ENCODE measurements at places on chromosomes 7 and 10. TPM values are rescaled to one million over a fixed set of nuclear protein-coding genes. Genes with fewer than 3 reads are reported as not detected.

Gene FOXP2
- not detected for total RNA-seq

Gene TBXAS1
- total RNA-seq: 1.6 TPM

Gene GIMAP1
- total RNA-seq: not detected

Gene CHST3
- 46.0 TPM for total RNA-seq

Gene SFTPA1
- total RNA-seq: not detected

Gene GJC3
- not detected for total RNA-seq

Gene GIMAP8
- total RNA-seq: 0.07 TPM

Gene LRWD1
- total RNA-seq: 25.3 TPM

Gene SMARCD3
- total RNA-seq: 27.8 TPM

Gene PRRT4
- 0.43 TPM for total RNA-seq

Gene ZNF394
- total RNA-seq: 29.6 TPM

Gene CPA2
- total RNA-seq: 27.6 TPM

Gene PLAC9
- total RNA-seq: not detected

DNA sequence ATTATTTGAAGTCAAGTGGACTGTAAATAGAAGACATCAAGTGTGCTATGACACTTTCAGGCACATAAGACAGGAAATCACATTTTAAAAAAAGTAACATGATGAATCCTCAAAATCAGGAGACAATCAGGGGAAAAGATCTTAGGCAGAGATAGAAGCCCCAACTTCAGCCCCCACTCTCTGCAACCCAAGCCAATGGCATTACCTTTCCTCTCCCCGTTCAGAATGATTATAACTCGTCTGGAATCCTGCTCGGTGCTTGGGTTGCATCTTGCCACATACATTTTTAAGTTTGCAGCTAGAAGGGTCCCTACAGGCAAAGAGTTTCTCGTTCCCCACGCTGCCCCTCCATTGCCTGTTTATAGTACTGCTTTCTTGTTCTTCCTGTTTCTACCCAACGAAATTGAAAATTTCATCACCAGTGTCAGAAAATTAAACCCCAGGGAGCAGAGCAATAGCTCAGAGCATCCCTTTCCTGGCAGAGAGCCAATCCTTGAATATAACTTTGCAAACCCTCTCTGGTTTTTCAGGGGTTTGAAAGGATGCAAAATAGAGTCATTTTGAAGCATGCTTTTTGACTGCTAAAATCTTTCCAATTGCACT, 260.5 kb upstream of the AOAH start:
- no peak overlapping the region for H3K27ac ChIP-seq
- H3K4me3 ChIP-seq: no peak overlapping the region
- no peaks in the 10 kb centered on the region for H3K27me3 ChIP-seq
- DNase-seq: no peak
- H3K4me1 ChIP-seq: peaks cover 9% of the 10 kb centered on the region

DNA sequence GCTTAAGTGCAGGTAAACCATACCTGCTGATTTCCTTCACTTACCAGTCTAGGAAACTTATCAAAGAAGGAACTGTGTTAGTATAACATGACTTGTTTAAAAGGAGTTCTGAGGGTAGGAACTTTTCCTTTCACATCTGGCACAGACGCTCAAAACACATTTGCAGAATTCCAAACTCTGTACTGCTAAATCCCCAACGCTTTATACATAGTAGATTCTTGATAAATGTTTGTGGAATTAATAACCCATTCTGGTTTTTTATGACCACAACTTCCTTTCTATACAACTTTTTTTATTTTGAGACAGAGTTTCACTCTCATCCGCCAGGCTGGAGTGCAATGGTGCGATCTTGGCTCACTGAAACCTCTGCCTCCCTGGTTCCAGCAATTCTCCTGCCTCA, 7.7 kb upstream of the TRUB1 start:
- H3K27ac ChIP-seq: no peak overlapping the region
- no peak for DNase-seq
- no peaks in the 10 kb centered on the region for H3K27me3 ChIP-seq
- H3K4me1 ChIP-seq: no peaks in the 10 kb centered on the region

GRCh38 chr7:73668103-73668885, 663 bp downstream of the VPS37D start:
- no peaks in the 10 kb centered on the region for H3K36me3 ChIP-seq
- DNase-seq: no peak
- H3K4me3 ChIP-seq: peak overlapping the region; percentile 53
- no peak overlapping the region for H3K27ac ChIP-seq
- peaks cover 14% of the 10 kb centered on the region for H3K4me1 ChIP-seq
- H3K27me3 ChIP-seq: no peaks in the 10 kb centered on the region

DNA sequence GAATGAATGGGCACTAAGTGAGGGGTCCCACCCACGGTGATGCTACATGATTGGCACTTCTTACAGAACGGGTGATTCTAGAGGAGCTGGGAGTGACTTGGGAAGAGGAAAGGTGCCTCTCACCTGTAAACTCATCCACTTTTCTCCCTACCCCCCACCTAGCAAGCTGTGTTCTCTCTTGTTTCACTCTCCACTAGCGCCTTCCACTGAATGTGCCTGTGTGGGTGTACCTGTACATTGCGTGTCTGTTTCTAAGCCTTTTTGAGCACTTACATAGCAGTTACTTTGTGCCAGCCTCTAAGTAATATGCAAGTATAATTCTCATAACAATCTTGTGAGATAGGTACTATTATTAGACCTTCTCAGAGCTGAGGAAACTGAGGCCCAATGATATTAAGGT, 133.7 kb upstream of the AGK start:
- H3K27me3 ChIP-seq: no peaks in the 10 kb centered on the region
- H3K27ac ChIP-seq: no peak overlapping the region
- no peak for DNase-seq
- H3K36me3 ChIP-seq: no peaks in the 10 kb centered on the region
- no peak overlapping the region for H3K4me3 ChIP-seq
- H3K4me1 ChIP-seq: no peaks in the 10 kb centered on the region

DNA sequence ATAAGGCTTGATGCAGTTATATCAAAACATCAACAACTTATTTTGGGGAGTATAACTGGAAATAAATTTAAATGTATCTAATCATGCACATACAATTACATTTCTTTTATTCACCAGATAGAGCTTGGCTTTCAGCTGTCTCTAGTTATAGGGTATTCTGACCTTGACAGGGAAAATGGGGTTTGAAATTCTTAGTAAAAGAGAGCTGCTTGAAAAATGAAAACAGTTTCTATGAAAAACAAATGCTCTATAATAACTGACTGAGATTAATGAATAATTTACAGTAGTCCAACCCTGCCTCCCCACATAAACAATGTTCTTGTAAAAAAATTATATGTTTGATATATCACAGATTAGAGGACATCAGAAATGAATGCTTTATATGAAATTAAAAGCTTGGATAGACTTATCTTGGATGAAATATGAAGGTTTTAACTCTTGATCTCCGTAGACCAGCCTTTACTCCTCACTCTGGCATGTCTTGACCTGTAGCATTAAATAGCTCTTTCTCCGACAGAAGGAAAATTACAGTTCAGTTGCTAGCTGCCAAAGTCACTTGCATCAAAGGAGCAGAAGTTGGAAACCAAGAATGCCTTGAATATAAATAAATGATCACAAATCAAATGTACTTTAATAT, 32.1 kb downstream of the VWC2 start:
- no peak overlapping the region for H3K4me3 ChIP-seq
- H3K4me1 ChIP-seq: no peaks in the 10 kb centered on the region
- no peak for DNase-seq

- DNase-seq: no peak
- H3K27ac ChIP-seq: no peak overlapping the region
- H3K36me3 ChIP-seq: no peaks in the 10 kb centered on the region
- H3K4me1 ChIP-seq: no peaks in the 10 kb centered on the region
Measured at GRCh38 chr10:3264161-3264761, 91.7 kb upstream of the PITRM1 start.

DNA sequence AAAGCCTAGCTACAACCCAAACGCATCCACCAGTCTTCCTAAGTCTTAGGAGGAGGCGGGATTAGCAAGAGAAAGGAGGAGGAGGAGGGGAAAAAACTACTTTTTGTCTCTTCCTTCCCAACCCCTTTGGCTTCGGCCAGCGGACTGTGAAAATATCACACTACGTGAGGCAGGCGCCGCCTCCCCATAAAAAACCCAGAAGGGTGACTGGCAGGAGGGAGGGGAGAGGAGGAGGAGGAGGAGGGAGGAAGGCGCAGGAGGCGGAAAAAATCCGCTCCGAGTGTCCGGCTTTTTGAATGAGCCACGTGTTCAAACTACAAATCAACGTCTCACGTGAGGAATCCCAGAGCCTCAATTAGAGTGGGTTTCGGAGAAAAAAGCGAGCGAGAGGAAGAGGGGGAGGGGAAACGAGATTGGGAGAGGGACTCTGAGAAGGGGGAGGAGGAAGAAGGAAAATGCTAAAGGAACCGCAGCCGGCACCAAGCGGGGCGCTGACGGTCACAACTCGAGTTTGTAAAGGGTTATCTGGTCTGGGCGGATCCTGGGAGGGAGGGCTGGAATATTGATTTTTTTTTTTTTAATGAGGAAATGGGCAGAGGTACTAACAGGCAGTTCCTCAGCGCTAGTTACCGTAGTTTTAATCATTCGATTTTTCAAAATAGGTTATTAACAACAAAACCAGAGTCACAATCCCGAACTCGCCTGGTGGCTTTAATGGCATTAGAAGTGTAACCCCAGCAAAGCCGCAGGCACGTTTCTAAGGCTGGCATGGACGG, at the start of gene IGF2BP3:
TSS of gene IGF2BP3 (minus strand) at position 162 of the 776 bp plus-strand sequence. CDS start 381 bp downstream, outside the sequence.
- DNase-seq: peak; percentile 97
- peak within 1 kb of the TSS; percentile 84 for H3K4me3 ChIP-seq
- H3K27me3 ChIP-seq: no peaks in the 10 kb centered on the region
- H3K27ac ChIP-seq: peak within 1 kb of the TSS; percentile 93
- H3K36me3 ChIP-seq: no peaks in the 10 kb centered on the region

GRCh38 chr7:78083476-78084120, 285.0 kb downstream of the PHTF2 start:
- H3K4me1 ChIP-seq: peaks cover 14% of the 10 kb centered on the region
- no peaks in the 10 kb centered on the region for H3K36me3 ChIP-seq
- no peaks in the 10 kb centered on the region for H3K27me3 ChIP-seq
- H3K4me3 ChIP-seq: no peak overlapping the region
- no peak overlapping the region for H3K27ac ChIP-seq

- peak overlapping the region; percentile 90 for H3K4me3 ChIP-seq
- H3K27me3 ChIP-seq: no peaks in the 10 kb centered on the region
- DNase-seq: no peak
- H3K4me1 ChIP-seq: peaks cover 5% of the 10 kb centered on the region
Measured at GRCh38 chr10:124916098-124916584, 25.8 kb upstream of the ZRANB1 start.

GRCh38 chr7:17697128-17697881, 243.0 kb downstream of the SNX13 start:
- H3K36me3 ChIP-seq: no peaks in the 10 kb centered on the region
- DNase-seq: no peak
- H3K27me3 ChIP-seq: no peaks in the 10 kb centered on the region

- peak; percentile 76 for DNase-seq
- H3K4me3 ChIP-seq: no peak overlapping the region
- H3K4me1 ChIP-seq: peaks cover 20% of the 10 kb centered on the region
- no peaks in the 10 kb centered on the region for H3K27me3 ChIP-seq
- H3K27ac ChIP-seq: peak overlapping the region; percentile 95
Measured at GRCh38 chr7:2757904-2758672, 70.1 kb downstream of the AMZ1 start.

DNA sequence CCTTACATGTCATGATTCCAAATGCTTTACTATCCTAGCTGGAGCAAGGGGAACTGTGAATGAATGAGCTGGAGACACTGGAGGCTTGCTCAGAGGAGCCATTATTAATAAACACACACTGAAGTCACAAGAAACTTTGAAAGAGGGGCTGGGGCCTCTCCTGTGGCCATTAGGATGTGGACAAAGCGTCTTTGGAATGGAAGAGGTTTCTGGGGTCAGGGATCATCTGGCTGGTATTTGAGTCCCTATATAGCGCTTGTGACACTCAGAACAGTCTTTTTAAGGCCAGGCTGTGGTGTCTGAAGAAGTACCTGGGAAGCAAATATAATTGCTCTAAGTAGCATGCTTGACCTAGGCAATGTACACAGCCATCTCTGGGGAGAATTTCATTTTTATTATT, 193.0 kb downstream of the JCAD start:
- H3K27me3 ChIP-seq: no peaks in the 10 kb centered on the region
- H3K36me3 ChIP-seq: no peaks in the 10 kb centered on the region
- DNase-seq: peak; percentile 91
- H3K27ac ChIP-seq: peak overlapping the region; percentile 95

- no peak for DNase-seq
- no peak overlapping the region for H3K4me3 ChIP-seq
- H3K27ac ChIP-seq: peak overlapping the region; percentile 82
- no peaks in the 10 kb centered on the region for H3K27me3 ChIP-seq
- no peaks in the 10 kb centered on the region for H3K36me3 ChIP-seq
- peaks cover 7% of the 10 kb centered on the region for H3K4me1 ChIP-seq
Measured at GRCh38 chr7:2863461-2864066, 19.5 kb upstream of the GNA12 start.

DNA sequence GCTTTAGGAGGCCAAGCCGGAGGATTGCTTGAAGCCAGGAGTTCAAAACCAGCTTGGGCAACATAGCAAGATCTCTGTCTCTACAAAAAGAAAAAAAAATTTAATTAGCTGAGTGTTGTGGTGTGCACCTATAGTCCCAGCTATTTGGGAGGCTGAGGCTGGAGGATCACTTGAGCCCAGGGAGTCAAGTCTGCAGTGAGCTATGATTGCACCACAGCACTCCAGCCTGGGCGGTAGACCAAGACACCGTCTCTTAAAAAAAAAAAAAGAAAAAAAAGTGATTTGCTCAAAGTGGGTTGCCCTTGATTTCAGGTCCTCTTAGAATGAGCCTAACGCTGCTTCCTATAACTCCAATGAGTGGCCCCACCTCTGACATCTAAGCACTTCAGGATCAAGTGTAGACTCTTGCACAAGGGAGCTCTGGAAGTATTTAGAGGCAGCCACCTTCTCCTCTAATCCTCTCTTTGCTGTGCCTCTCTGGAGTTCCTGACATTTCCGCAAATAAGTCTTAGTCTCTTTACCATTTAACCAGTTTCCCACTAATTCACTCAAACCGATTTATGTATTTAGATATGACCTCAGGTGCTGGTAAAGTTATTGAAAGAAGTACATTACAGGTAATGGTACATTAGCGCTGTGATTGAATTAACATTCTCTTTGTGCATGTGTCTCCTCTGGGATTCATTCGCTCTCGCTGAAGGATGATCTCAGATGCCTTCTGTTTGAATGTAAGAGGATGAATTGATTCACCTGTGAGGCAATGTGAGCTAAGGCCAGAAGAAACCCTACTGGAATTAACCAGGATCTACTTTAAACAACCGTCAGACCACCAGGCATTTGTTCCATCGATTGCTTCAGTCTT, 60.8 kb upstream of the CELF2 start:
- no peak overlapping the region for H3K27ac ChIP-seq
- H3K27me3 ChIP-seq: no peaks in the 10 kb centered on the region
- no peak overlapping the region for H3K4me3 ChIP-seq
- no peaks in the 10 kb centered on the region for H3K36me3 ChIP-seq

DNA sequence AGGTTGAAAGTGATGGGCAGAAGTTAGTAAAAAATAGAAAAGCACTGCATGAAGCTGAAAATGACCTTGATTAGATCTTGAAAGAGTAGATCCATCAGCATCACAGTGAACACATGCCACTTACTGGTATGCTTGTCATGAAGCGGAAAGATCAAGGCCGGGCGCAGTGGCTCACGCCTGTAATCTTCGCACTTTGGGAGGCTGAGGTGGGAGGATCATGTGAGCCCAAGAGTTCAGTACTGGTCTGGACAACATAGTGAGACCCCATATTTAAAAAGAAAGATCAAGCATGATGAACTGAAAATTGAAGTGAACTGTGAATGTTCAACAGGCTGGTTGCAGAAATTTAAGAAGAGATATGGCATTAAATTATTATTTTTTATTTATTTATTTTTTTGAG, 18.0 kb downstream of the LCOR start:
- no peak overlapping the region for H3K4me3 ChIP-seq
- H3K4me1 ChIP-seq: no peaks in the 10 kb centered on the region
- no peak overlapping the region for H3K27ac ChIP-seq
- DNase-seq: no peak
- H3K36me3 ChIP-seq: no peaks in the 10 kb centered on the region
- no peaks in the 10 kb centered on the region for H3K27me3 ChIP-seq
